NCI-H1092 (cell line): ENCODE measurements at places on chromosomes 11 and 22.
A peak's percentile ranks its signal among the peaks of the same experiment; 100 is the strongest.

GRCh38 chr11:85665733-85666132 lies 804 bp upstream of the CREBZF start:
- DNase-seq = no peak

DNA sequence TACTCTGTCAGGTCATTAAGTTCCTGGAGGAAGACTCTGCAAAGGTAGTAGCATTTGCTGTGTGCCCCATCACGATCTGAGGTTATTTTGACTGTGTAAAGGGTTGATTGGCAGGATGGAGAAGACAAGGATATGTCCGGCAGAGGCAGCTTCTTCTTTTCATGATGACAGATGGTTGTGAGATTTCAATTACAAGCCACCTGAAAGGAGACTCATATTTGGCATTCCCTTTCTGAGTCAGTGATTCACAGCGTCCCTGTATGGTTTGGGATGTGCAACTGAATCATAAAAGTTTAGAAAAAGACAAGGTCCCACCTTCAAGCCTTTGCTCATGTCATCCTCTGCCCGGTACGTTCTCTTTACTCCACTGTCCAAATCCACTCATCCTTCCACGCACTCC lies 113.4 kb downstream of the MTNR1B start:
- DNase-seq = no peak

DNA sequence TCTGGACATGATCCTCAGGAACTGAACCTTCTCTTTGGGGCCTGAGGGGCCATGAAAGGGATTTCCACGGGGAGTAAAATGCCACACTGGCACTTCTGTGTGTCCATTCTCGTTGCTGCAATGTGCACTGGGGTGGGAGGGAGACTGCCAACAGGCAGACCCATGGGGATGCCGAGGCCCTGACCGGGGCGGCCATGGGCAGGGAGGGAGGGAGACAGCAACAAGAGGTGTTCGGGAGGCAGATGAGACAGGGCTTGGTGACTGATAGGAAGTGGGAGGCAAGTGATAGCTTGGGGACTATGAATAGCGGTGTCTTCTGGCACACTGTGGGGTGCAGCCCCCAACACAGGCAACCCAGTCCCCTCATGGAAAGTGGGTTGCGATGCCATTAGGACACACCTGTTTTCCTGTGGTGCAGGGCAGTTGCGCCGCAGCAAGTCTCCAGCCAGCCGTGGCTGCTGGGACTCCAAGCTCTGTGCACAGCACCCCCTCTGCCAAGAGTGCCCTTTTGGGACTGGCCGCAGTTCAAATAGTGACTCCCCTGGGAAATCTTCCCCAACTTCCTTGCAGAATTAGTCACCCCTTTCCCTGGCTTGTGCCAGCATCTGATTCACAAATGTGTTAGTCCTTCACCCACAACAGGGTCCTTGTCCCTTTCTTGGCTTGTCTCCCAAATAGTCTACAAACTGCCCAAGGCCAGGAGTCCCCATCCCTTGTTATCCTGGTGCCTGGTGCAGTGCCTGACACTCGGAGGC lies 88.8 kb downstream of the CHST1 start:
- no peak for DNase-seq

GRCh38 chr22:24434471-24435322 lies 7.3 kb downstream of the ADORA2A start:
- no peak for DNase-seq

GRCh38 chr11:37916331-37916730 lies 1318.3 kb upstream of the RAG2 start:
- no peak for DNase-seq

GRCh38 chr11:1768141-1768469 lies 4.4 kb upstream of the CTSD start:
- DNase-seq = no peak

DNA sequence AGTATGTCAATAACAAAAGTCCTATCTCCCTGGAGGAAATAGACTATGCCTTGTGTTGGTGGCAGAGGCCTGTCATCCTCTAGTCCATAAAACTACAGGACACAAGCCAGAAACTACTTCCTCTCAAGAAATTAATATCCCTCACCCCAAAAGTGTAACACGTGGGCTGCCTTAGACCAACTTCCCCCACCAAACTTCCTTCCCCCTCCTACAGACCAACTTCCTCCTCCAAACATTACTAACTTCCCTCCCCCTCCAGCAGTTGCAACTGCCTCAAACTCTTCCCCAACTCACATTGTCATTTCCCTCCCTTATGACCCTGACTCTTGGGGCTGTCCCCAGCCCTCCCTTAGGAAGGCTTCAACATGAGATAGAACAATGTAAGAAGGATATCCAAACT lies 6.3 kb downstream of the OR52K2 start:
- DNase-seq = no peak

DNA sequence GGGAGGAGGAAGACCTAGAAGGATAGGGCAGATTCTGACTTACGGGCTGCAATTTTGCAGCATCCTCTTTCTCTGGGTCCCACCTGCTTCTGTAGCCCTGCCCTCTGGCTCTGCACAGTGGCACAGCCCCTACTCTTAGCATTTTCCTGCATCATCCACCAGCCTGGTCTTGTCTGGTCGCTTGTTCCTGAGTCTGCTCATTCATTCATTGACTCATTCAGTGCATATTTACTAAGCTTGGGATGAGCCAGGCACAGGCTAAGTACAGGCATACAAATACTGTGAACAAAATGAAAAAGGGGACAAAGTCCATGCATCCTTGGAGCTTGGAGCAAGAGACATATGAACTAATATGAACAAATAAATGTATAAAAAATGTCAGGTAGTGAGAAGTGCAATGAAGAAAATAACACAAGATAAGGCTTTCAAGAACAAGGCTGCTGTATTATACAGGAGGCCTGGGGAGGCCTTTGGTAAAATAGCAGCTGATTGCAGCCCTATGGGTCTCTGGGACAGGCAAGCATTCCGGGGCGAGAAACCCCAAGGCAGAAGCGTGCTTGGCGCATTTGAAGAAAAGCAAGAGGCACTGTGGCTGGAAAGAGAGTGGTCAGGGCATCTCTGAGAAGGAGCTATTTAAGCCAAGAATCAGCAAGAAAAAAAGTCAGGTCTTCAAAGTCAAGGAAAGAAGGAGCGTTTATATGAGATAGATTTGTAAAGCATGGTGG lies 108.0 kb upstream of the ALX4 start:
- no peak for DNase-seq

GRCh38 chr22:45208696-45208992 lies 32.0 kb downstream of the KIAA0930 start:
- DNase-seq = no peak

DNA sequence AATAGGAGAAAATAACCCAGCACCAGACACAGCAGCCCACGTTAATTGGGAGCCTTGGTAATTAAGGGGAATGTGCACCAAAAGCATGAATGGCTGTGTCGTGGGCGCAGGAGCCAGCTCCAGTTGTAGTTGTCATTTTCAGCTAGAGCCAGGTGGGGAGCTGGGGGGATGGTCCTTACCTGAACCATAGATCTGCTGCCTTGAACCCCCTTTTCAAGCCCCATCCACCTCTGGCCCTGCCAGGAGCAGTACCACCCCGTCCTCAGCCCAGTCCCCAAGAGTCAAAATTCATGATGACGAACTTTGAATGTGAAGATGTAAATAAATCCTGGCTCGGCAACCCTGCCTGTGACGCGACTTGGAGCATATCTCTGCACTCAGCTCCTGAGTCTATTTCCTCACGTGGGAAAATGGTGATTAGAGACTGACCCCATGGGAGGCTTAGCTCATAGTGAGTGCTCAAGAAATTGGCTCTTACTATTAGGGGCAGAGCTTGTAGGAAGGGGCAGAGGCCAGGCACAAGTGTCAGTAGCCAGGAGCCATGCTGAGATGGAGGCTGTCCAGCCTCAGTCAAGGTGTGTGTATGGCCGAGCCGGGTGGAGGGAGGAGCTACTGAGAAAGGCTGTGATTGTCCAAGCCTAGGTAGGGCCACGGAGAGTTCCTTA lies 794 bp upstream of the FXYD6 start:
- DNase-seq = no peak

DNA sequence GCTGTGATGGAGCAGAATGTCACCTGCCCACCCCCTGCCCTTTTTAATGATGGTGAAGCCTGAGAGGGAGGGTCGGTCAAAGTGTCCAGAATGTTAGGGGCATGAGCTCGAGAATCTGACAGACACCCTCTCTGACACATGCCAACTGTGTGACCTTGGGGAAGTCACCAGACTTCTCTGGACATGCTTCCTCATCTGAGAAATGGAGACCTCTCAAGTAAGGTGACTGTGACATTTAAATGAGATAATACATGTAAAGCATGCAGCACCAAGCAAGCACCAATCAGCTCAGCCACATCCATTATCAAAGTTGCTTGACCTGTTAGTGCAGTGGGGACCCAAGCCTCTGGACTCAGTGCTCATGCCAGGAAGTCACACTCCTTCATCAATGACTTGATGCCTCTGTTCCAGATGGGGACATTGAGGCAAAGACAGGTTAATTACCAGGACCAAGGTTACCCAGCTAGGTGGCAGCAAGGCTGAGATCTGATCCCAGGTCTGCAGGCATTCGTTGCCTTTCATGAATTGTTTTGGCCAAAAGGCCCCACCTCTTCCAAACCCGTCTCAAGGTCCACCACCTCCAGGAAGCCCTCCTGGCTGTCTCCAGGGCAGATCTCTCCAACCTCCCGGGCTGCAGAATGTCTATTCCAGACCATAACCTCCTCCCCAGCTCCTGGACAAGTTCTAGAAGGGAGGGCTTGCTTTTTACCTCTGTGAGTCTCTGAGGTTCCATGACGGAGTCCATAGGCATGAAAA lies 38.8 kb upstream of the SYT7 start:
- no peak for DNase-seq

DNA sequence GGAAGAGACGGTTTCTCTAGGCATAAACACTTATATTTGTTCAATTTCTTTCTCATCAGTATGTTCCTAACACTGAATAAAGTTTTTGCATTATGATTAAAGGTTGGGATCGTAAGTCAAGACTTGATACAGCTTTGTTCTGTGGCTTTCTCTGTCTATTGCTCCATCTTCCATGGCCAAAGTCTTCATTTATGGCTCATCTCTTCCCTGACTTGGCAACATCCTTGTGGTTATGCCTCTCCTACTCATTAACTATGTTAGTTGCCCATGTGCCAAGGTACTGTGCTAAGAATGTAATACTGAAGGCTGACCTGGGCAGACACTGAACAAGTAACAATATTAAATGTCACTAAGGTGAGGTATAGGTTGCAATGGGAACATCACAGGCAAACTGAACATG lies 1.6 kb upstream of the ACCSL start:
- no peak for DNase-seq

DNA sequence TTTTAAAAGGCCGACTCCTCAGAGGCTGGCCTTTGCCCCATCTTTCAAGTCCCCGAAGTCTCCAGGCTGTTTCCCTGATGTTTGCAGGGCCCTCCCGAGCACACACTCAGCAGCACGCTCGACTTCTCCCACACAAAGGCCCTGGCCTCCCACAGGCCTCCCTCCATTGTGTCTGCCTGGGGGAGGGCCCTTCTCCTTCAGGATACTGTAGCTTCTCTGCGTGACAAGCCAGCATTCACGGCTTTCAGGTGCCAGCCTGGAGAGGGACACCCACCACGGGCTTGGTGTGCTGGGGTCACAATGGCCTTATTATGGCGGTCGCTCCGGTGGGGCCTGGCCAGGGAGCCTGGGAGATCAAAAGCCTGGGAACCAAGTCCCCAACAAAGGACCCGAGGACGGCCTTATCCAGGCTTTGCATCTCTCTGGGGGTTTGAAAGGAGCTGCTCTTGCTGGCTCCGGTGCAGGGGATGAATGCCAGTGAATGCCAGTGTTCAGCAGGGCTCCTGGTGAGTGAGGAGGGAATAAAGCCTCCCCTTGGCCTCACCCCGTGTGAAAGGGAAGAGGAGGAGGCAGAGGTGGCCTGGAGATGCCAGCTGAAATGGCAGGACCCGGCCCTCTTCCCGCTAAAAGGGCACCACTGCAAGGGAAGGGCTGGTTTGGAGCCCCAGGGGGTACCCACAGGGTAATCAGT lies 55.0 kb downstream of the TRAF6 start:
- DNase-seq = no peak

- no peak for DNase-seq
Measured at GRCh38 chr11:115761817-115762216, 257.6 kb upstream of the CADM1 start.

GRCh38 chr11:2681408-2682145 lies 18.2 kb downstream of the KCNQ1OT1 start:
- DNase-seq = no peak

GRCh38 chr11:22976146-22976545 lies 115.9 kb upstream of the CCDC179 start:
- DNase-seq = no peak

GRCh38 chr11:15742626-15743519 lies 613.5 kb downstream of the SOX6 start:
- peak; percentile 70 for DNase-seq

GRCh38 chr11:40178470-40178869 lies 1281.0 kb downstream of the LRRC4C start:
- no peak for DNase-seq

DNA sequence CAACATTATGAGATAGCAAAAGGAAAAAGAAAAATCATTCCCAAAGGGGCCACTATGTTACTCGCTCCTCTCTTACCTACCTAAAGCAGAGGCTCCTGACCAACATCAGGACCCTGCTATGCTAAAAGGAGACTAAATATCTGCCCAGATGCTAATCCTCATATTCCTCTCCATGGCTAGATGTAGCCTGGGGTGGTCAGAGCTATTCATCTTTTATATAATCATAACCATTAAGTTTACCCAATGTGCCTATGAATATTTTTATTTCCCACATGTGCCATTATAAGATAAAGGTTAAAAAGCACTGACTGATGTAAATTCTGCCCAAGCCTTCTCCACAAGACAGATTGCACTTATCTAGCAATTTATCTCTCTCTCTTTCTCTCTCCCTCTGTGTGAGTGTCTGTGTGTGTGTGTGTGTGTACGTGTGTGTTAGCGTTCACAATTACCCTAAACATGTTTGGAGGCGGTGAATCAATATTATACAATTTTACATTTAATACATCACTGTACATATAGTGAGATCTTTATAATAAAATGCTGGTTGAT lies 41.2 kb upstream of the ANO5 start:
- no peak for DNase-seq

- DNase-seq = no peak
Measured at GRCh38 chr11:114366331-114367243, 33.7 kb downstream of the C11orf71 start.

- DNase-seq = no peak
Measured at GRCh38 chr11:117122556-117122955, 21.5 kb upstream of the PAFAH1B2 start.

DNA sequence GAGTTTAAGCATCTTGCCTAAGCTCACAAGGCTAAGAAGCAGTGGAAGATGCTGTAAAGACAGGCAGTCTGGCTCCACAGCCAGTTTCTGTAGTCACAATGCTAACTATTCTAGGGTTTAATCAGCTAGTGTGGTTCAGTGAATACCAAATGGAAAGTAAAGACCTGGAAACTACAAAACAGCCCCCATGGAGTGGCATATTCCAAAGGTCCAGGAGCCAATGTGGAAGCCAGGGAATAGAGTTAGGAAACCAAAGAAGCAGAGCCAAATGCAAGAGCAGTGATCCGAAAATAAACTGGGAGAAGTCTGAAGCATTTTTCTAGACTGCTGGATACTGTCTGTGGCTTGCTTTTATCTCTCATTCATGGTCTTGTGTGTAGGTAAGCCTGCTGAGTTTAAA lies 731.2 kb upstream of the ANO5 start:
- DNase-seq = no peak

GRCh38 chr11:15327786-15328231 lies 213.1 kb downstream of the INSC start:
- peak; percentile 71 for DNase-seq
